Endodermal cell (in vitro differentiated cells): ENCODE measurements at places on chromosomes 11 and 22. TPM values are rescaled to one million over a fixed set of nuclear protein-coding genes. Genes with fewer than 3 reads are reported as not detected.

Gene CHST1
- 1.0 to 1.6 TPM in 2 of 3 replicates, not detected in the other for total RNA-seq

Gene PIK3IP1
- total RNA-seq: 2.0 TPM in 2 replicates

Gene FAM180B
- total RNA-seq: not detected in 3 replicates

Gene PKNOX2
- 4.0 and 4.6 TPM in 2 replicates for total RNA-seq

Gene TYMP
- 0.93 to 2.6 TPM (median 1.2 TPM) in 3 replicates for total RNA-seq

Gene TEX12
- not detected in 2 replicates for total RNA-seq

Gene NRXN2
- 1.1 and 1.5 TPM in 2 replicates for total RNA-seq
